ENCODE measurements at places on chromosomes 11 and 22. TPM values are rescaled to one million over a fixed set of nuclear protein-coding genes. Genes with fewer than 3 reads are reported as not detected.

The B4GALNT4 gene
- total RNA-seq = 3.4 TPM

The TRIM48 gene
- total RNA-seq = not detected

The GTPBP1 gene
- total RNA-seq = 67.1 TPM

The BIRC3 gene
- total RNA-seq = 20.2 TPM

The TTLL1 gene
- total RNA-seq = 5.9 TPM

The DGCR2 gene
- 104 TPM for total RNA-seq

The TIGD3 gene
- 0.29 TPM for total RNA-seq

The CASP1 gene
- total RNA-seq = 36.7 TPM

The SIPA1 gene
- 74.7 TPM for total RNA-seq

The OR52N5 gene
- not detected for total RNA-seq

The TMEM151A gene
- 61.6 TPM for total RNA-seq

The APOBEC3F gene
- 14.4 TPM for total RNA-seq

The ROBO3 gene
- 12.9 TPM for total RNA-seq

The FXYD2 gene
- 1,539 TPM for total RNA-seq

The PNPLA3 gene
- 11.4 TPM for total RNA-seq

The GPHA2 gene
- total RNA-seq = 1.3 TPM

The SYT12 gene
- 0.58 TPM for total RNA-seq

The H19 gene
- total RNA-seq = 67.3 TPM

The TTC36 gene
- total RNA-seq = 1.2 TPM

The RCOR2 gene
- 2.7 TPM for total RNA-seq

The TMEM191B gene
- total RNA-seq = 3.4 TPM

The SLCO2B1 gene
- 112 TPM for total RNA-seq

The PRRG4 gene
- total RNA-seq = 12.7 TPM

The ART5 gene
- total RNA-seq = 0.17 TPM

The FGF19 gene
- 362 TPM for total RNA-seq

The DNAJB7 gene
- not detected for total RNA-seq

The FBLN1 gene
- 427 TPM for total RNA-seq

The APIP gene
- total RNA-seq = 48.8 TPM

The DEUP1 gene
- total RNA-seq = 0.14 TPM

The HBE1 gene
- 4.0 TPM for total RNA-seq

The UPK3A gene
- 0.40 TPM for total RNA-seq

The CDC42BPG gene
- 37.1 TPM for total RNA-seq

The SLC22A25 gene
- total RNA-seq = 2.0 TPM

The MUC5AC gene
- 18.6 TPM for total RNA-seq
